ENCODE measurements at places on chromosomes 3 and 15.
A peak's percentile ranks its signal among the peaks of the same experiment; 100 is the strongest.

- DNase-seq: no peak
Observed at GRCh38 chr15:98452238-98452637, 196.1 kb upstream of the IGF1R start.

GRCh38 chr3:129593595-129594339, 12.7 kb downstream of the PLXND1 start:
- peak; percentile 57 for DNase-seq

GRCh38 chr3:64563751-64564150, 124.0 kb downstream of the ADAMTS9 start:
- no peak for DNase-seq

- DNase-seq: no peak
Observed at GRCh38 chr3:186281176-186281575, 80.9 kb downstream of the DGKG start.
